Activated naive CD8-positive, alpha-beta T cell treated with anti-CD3 and anti-CD28 coated beads, Interleukin-2, amount 50 U/mL, for 16 hours (primary cell): ENCODE measurements at places on chromosomes 4 and X.

DNA sequence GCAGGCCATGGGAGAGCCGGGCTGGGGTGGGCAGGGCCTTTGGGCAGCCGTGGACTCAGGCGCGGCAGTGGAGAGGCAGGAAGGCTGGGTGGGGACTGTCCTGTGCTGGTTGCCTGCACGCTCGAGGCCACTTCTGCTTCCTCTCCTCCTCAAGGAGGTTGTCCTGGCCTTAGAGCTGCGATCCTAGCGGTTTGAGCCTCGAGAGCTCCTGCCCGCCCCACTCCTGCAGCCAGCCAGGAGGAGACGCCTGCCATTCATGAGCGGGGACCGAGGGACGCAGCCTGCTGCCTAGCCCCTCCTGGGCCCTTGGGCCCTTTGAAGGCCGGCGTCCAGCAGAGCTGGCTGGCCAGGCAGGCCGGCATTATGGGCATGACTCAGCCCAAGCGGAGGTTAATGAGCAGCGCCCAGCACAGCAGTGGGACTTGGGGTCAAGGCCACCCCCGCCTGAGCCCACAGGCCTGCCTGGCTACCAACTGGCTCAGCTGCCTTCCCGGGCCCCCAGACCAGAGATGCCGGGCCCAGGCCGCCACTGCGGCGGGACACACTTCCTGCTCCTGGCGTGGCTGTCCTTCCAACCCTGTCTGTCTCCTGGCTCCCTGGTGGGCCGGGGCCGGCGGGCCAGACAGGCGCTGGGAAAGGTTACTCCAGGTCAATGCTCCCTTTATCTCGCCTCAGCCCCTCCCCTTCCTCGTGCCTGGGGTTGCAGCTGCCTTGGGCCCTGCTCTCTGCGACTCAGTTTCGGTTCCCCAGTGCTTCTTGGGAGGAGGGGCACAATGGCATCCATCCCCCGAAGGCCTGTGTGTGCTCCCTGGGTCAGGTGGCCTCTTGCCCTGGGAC lies 1.8 kb downstream of the ABCD1 start:
- DNase-seq, result no peak

GRCh38 chr4:177107288-177107921 lies 202.3 kb upstream of the NEIL3 start:
- DNase-seq, result no peak

GRCh38 chr4:169142906-169143305 lies 127.8 kb downstream of the SH3RF1 start:
- no peak for DNase-seq

DNA sequence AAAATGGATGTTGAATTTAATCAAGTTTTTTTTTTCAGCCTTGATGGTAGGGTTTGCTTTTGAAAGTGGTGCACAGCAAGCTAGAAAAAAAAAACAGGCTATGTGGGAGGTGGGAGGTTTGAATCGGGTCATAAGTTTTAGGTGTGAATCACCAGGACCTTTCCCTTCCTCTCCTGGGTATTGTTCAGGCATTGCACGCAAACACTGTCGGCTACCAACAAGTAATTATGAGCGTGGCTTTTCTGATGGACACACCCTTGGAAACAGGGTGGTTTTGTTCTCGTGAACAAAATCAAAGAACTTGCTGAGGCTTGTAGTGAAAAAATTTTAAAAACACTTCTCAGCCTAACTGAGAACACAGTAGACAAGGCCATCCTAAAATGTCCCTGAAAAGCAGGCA lies 18.1 kb downstream of the PIR start:
- no peak for DNase-seq

GRCh38 chr4:7419961-7420660 lies 14.6 kb downstream of the PSAPL1 start:
- no peak for DNase-seq

DNA sequence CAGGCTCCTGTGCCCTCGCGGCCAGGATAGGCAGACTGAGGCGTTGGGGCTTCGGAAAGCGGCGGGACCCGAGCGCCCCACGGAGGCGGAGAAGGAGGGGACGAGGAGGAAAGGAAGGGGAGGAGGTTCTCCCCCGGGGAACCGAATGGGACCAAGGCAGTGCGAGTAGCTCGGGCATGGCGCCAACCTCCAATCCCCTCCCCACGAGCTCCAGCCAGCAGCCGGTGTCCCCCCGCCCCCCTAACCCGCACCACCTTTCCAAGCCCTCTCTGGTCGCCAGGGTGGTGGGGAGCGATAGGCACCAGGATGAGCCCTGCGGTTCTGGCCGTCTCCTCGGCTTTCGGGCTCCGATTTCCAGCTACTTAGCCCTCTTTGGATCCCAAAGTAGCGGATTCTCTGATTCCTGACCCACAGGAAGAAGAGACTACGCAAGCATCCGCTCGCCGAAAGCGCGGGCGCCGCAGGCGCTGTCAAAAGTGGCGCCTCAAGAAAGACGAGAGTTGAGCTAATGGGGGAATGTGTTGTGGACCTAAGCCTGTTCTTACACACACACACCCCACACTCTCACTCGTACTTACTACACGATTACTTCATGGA lies 15.2 kb upstream of the ZIC3 start:
- DNase-seq, result no peak
